Heart right ventricle (tissue), 16 donors: ENCODE measurements at places on chromosomes 1 and 21.

- no peak for DNase-seq
- no peaks in the 10 kb centered on the region for H3K27me3 ChIP-seq
- no peaks in the 10 kb centered on the region for H3K36me3 ChIP-seq
- H3K4me3 ChIP-seq, result no peak overlapping the region
Observed at GRCh38 chr21:42567861-42568260, 54.2 kb downstream of the SLC37A1 start.

GRCh38 chr1:228184152-228184551 lies 18.5 kb downstream of the IBA57 start:
- no peaks in the 10 kb centered on the region for H3K36me3 ChIP-seq
- DNase-seq, result no peak
- H3K4me1 ChIP-seq, result peaks cover 8% of the 10 kb centered on the region
- H3K27ac ChIP-seq, result no peak overlapping the region
- H3K4me3 ChIP-seq, result no peak overlapping the region
- H3K27me3 ChIP-seq, result no peaks in the 10 kb centered on the region

DNA sequence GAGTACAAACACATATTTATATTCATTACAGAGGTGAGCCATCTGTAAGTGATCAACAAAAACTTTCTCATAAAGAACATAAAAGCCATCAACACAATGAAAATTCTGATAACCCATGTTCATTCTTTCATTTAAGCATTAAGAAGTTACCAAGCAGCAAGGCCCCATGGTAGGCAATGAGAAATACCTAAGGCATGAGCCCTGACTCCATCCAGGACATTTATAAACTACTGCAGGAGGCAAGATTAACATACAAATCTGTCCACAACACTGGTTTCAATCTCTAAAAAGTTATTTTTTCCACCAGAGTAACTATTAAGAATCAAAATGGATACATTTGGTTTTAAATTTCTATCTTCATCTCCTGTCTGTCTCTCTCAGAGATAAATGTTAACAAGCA lies 76.1 kb downstream of the SIPA1L2 start:
- no peak for DNase-seq
- no peaks in the 10 kb centered on the region for H3K36me3 ChIP-seq
- no peak overlapping the region for H3K4me3 ChIP-seq
- peaks cover 54% of the 10 kb centered on the region for H3K4me1 ChIP-seq

- H3K36me3 ChIP-seq, result no peaks in the 10 kb centered on the region
- H3K27me3 ChIP-seq, result no peaks in the 10 kb centered on the region
- H3K4me1 ChIP-seq, result no peaks in the 10 kb centered on the region
- DNase-seq, result no peak
Observed at GRCh38 chr1:187471555-187471954, 642.8 kb downstream of the PLA2G4A start.

DNA sequence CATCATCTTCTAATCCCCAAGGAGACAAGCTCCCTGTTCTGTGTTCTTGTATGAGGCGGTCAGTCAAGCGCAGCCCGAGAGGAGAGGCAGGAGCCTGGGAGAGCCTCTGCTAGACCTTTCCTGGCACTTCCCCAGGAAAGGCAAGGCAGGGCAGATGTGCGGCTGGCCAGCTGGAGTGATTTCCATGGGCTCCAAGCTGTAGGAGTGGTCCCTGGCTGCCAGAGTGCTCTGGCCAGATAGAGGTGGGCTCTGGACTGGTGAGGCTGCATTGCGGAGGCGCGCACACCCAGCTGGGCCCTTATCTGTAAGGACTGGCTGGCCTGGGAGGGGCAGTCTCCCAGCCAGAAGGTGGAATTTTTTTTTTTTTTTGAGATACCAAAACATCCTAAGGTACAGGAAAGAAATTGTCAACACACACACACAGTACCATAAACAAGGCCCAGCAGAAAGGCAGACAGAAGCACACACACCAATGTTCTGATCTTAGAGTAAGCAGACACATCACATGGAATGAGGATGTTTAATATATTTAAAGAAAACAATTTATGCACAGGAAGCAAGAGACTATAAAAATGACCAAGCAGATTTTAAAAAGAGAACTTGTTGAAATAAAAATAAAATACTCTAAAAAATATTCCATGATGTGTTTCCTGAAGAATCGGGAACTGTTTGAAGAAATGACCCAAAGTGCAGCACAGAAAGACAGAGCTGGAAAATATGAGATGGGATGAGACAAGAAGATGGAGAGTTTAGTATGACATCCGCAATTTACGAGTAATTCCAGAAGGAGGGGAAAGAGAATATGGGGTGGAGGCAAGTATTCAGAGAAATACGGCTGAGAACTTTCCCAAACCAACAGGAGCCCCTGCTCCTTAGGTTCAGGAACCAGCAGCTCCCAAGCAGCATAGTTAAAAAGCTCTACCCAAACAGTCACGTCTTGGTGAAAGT lies 13.4 kb downstream of the IBA57 start:
- H3K4me3 ChIP-seq, result no peak overlapping the region
- no peak overlapping the region for H3K27ac ChIP-seq
- H3K27me3 ChIP-seq, result no peaks in the 10 kb centered on the region
- H3K4me1 ChIP-seq, result peaks cover 31% of the 10 kb centered on the region
- no peak for DNase-seq
- peaks cover 3% of the 10 kb centered on the region for H3K36me3 ChIP-seq

- no peak overlapping the region for H3K4me3 ChIP-seq
- DNase-seq, result no peak
- H3K4me1 ChIP-seq, result no peaks in the 10 kb centered on the region
- H3K27me3 ChIP-seq, result no peaks in the 10 kb centered on the region
Observed at GRCh38 chr1:222187566-222188332, 360.2 kb downstream of the HHIPL2 start.

GRCh38 chr1:82042306-82043060 lies 241.7 kb downstream of the ADGRL2 start:
- H3K36me3 ChIP-seq, result no peaks in the 10 kb centered on the region
- no peak overlapping the region for H3K27ac ChIP-seq
- no peaks in the 10 kb centered on the region for H3K27me3 ChIP-seq
- DNase-seq, result no peak

- no peaks in the 10 kb centered on the region for H3K4me1 ChIP-seq
- no peak overlapping the region for H3K4me3 ChIP-seq
- no peak for DNase-seq
Observed at GRCh38 chr21:38268864-38269575, 12.2 kb downstream of the KCNJ15 start.

- no peak overlapping the region for H3K4me3 ChIP-seq
- H3K4me1 ChIP-seq, result no peaks in the 10 kb centered on the region
Observed at GRCh38 chr1:100671601-100672000, 47.9 kb upstream of the VCAM1 start.

DNA sequence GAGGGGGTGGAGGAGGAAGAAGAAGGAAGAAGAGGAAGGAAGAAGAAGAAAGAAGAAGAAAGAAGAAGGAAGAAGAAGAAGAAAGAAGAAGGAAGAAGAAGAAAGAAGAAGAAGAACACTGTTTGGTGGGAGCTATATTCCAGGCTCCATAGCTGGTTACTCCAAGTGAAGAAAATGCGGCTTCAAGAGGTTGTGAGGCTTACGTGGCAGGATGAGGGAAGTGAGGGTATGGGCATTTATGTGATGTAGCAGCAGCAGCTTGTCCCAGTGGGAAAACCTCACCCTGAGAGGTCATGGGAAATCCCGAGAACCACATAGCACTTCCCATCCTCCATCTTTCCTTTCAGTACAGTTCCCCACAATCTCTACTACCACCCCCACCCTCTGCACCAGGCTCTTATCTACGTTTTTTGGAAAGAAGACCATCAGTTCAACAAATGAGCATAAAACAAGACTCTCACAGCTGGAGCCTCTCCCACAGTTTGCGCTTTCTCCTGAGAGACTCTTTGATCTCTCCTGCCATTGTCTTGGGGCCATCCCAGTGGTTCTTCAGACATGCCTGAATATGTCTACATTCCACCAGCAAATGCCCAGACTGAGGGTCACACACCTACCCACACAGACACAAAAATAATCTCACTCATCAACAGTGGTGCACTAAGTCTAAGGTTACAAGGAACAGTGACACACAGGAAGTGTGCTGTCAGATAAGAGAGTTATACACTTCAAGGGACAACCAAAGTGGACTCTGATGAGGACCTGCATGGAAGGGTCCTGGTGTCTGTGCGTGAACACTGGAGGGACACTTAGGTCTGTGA lies 77.9 kb upstream of the KCNJ15 start:
- DNase-seq, result no peak
- no peaks in the 10 kb centered on the region for H3K4me1 ChIP-seq
- no peak overlapping the region for H3K27ac ChIP-seq
- H3K36me3 ChIP-seq, result no peaks in the 10 kb centered on the region
- no peaks in the 10 kb centered on the region for H3K27me3 ChIP-seq
- no peak overlapping the region for H3K4me3 ChIP-seq

DNA sequence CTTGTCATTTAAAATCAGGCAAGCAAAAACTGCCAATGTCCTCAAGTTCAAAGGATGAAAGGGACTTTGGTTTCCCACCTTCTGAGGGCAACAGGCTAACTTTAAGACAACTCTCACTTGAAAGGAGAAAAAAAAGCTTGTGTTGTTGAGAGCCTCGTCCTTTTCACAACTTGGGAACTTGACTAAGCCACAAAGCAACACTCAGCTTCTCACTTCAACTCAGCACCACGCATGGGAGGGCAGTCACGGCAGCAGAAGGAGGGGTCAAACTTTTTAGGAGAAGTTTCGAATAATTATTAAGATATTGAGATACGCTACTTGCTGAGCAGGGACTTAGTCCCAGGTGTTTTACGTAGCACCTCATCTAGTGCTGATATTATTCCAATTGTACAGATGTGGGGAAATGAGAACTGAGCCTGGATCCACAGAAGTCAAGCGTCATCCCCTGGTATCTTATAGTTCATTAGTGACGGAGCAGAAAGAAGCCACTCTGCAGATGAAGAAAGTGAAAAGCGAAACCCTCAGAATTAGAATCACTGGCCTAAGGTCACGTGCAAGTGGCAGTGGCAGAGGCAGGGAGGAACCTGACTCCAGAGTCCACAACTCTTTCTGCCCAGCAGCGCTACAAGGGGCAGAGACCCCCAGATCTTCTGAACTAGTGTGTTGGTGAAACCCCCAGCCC lies 83.6 kb downstream of the JAK1 start:
- H3K36me3 ChIP-seq, result no peaks in the 10 kb centered on the region
- peaks cover 20% of the 10 kb centered on the region for H3K4me1 ChIP-seq
- H3K27me3 ChIP-seq, result no peaks in the 10 kb centered on the region
- H3K4me3 ChIP-seq, result no peak overlapping the region
- DNase-seq, result no peak

DNA sequence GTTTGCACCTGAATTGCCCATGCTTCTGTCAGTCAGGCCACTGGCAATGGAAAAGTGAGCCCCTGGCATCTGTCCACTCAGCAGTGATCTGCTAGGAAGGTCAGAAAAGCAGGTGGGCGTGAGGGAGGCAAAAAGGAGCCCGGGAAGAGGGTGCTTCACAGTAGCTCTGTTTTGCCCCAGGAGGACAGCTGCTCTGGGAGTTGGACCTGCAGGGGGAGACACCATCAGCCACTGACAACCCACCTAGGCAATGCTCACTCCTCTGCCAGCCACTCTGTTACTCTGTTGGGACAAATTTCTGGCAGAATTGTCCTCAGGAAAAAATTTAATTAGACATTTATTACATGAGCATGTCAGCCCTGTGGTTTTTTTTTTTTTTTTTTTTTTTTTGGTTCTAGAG lies 146.4 kb downstream of the LRIG2 start:
- DNase-seq, result no peak
- no peak overlapping the region for H3K27ac ChIP-seq
- H3K4me3 ChIP-seq, result no peak overlapping the region
- no peaks in the 10 kb centered on the region for H3K36me3 ChIP-seq
- no peaks in the 10 kb centered on the region for H3K27me3 ChIP-seq

DNA sequence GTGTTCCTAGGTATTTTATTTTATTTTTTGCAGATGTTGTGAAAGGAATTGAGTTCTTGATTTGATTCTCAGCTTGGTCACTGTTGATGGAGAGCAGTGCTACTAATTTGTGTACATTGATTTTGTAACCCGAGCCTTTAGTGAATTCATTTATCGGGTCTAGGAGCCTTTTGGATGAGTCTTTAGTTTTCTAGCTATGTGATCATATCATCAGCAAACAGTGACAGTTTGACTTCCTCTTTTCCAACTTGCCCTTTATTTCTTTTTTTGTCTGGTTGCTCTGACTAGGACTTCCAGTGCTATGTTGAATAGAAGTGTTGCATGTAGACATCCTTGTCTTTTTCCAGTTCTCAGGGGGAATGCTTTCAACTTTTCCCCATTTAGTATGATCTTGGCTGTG lies 138.9 kb downstream of the LHX8 start:
- DNase-seq, result no peak
- H3K4me1 ChIP-seq, result no peaks in the 10 kb centered on the region

- H3K27ac ChIP-seq, result no peak overlapping the region
- peaks cover 30% of the 10 kb centered on the region for H3K27me3 ChIP-seq
- no peak overlapping the region for H3K4me3 ChIP-seq
- peaks cover 22% of the 10 kb centered on the region for H3K4me1 ChIP-seq
Observed at GRCh38 chr1:1439546-1440261, 4.2 kb downstream of the VWA1 start.

DNA sequence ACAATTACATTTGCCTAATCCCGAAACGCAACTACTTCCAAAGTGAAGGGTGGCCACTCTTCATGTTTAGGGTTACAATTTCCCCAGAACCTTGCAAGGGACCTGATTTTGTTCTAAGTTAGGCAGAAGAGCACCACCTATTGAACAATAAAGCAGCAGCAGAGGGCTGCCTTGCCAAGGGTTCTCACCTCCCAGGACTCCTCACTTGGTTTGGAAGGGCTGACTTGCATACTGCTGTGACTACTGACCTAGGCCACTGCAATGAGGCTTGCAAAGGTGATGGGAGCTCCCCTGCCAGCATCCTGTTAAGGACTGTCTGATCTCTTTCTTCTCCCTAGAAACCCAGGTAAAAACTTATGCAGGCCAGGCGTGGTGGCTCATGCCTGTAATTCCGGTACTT lies 14.2 kb downstream of the MTOR start:
- no peak for DNase-seq
- H3K4me3 ChIP-seq, result no peak overlapping the region
- no peaks in the 10 kb centered on the region for H3K27me3 ChIP-seq

GRCh38 chr1:197366996-197367395 lies 98.9 kb downstream of the CRB1 start:
- H3K27ac ChIP-seq, result no peak overlapping the region
- H3K36me3 ChIP-seq, result no peaks in the 10 kb centered on the region
- H3K4me1 ChIP-seq, result no peaks in the 10 kb centered on the region
- no peaks in the 10 kb centered on the region for H3K27me3 ChIP-seq
- DNase-seq, result no peak

GRCh38 chr1:181497870-181498269 lies 14.6 kb downstream of the CACNA1E start:
- H3K4me3 ChIP-seq, result no peak overlapping the region
- H3K27me3 ChIP-seq, result peaks cover 94% of the 10 kb centered on the region
- no peak for DNase-seq
- no peaks in the 10 kb centered on the region for H3K36me3 ChIP-seq
- H3K4me1 ChIP-seq, result no peaks in the 10 kb centered on the region
- H3K27ac ChIP-seq, result no peak overlapping the region

GRCh38 chr1:52460694-52461093 lies 56.3 kb downstream of the PRPF38A start:
- H3K27me3 ChIP-seq, result no peaks in the 10 kb centered on the region
- H3K36me3 ChIP-seq, result no peaks in the 10 kb centered on the region
- no peak overlapping the region for H3K4me3 ChIP-seq
- H3K4me1 ChIP-seq, result no peaks in the 10 kb centered on the region
